Stimulated activated CD4-positive, alpha-beta T cell treated with anti-CD3 and anti-CD28 coated beads, Interleukin-2, amount 100 ng/mL, for 24 hours (primary cell): ENCODE measurements at places on chromosomes 2 and 18.

DNA sequence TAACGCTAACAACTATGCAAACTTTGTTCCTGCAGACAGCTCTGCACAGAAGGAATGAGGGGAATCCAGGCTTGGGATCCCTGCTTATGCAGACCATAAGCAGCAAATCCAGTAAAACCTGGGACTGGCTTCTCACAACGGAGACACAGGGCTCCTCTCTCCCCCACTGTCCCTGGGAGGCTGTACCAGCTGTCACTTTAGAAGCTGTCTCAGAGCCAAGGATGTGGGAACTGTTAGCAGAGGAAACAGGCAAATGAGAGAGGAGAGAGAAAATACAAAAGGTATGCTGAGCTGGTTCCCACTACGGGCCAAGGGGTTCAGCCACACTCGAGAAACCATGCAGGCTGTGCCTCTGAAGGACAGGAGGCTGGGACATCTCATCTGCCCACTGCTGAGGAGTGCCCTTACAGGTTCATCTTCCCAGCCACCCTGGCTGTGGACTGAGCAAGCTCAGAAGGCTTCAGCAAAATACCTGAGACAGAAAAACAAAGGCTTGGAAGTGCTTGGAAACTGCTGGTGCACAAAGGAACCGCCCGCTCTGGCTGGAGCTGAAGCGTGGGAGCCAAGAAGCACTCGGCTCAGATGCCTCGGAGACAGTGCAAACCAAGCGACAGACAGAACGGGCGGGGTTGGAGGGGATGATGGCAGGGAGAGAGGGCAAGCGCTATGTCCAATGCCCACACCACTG is 72.5 kb downstream of the FAM210A start:
- no peak for DNase-seq

DNA sequence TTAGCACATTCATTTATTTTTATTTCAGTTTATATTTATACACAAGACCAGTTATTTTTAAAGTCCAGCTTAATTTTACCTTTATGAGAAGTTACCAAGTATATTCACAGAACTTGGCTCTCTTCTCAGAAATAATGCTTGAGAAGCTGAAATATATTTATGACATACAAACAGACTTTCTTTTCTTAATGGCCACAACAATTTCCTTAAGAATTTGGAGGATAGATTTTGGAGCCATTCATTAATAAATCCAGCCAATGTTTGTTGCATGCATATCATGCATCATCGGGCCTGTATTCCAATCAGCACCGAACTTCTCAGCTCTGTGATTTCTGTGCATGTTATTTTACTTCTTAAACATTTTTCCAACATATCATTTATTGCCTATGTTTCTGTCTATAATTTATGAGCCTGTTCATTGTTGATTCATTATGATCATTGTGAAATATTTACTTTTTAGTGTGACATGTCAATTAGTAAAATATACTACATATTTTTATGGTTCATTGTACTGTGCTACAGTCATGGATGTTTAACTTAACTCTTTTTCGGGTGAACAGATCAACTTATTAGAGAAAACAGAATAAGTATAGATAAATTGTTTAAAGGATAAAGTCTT is 3.5 kb downstream of the GULP1 start:
- no peak for DNase-seq

- DNase-seq: no peak
Measured at GRCh38 chr2:179594268-179595112, 266.9 kb downstream of the ZNF385B start.

GRCh38 chr2:1874950-1875349 is 130.6 kb upstream of the PXDN start:
- DNase-seq: no peak

- no peak for DNase-seq
Measured at GRCh38 chr2:74233648-74234047, 35.2 kb downstream of the MTHFD2 start.

DNA sequence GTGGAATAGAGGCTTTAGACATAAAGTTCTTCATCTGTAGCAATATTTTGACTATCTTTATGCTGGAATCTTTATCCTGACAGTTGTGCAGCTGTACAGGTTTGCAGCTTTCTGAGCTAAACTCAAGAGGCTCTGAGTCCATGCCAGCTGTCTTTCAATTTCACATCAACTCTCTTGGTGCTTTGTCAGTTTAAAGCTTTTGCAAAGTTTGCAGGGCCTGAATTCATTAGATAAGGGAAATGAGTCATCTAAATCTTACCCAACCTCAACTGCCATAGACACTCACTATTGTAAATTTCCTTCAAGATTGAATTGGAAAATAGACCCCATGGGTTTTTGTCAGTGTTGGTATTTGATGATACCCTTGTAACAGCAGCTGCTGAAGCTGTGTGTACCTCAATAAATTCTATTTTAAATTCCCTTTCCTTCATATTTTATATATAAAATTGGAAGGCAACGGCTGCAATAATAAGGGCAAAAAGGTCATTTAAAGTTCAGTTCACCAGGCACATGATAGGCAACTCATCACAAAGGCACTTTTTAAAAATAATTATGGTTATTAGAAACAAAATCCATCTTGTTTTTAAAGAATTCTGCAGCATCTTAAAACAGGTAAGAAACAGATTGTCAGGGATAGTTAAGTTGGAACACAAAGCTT is 169.9 kb upstream of the SLC39A10 start:
- no peak for DNase-seq

DNA sequence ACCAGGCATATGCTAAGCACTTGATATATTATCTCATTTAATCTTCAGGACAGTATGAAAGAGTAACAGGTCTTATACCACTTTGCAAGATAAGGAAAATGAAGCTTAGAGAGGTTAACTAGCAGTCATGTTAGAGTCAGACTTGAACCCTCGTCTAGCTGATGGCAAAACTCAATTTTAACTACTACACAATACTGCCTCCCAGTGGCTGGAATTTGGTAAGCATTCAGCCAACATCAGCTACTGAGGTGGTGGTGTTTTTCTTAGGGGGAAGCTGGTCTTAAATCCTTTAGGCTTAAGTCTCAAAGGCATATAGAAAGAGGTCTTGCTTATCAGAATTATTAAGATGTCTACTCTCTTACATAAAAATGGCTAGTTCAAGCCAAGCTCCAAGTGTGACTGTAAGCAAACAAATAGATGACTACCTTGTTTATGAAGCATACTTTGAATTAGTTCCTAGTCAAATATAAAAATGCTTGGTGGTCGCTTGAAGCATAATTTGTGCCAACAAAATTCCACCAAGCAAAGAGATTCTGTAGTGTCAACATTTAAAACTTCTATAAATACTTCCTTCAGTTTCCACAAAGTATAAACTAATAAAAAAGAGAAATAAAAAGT is 325.4 kb upstream of the FIGN start:
- no peak for DNase-seq

DNA sequence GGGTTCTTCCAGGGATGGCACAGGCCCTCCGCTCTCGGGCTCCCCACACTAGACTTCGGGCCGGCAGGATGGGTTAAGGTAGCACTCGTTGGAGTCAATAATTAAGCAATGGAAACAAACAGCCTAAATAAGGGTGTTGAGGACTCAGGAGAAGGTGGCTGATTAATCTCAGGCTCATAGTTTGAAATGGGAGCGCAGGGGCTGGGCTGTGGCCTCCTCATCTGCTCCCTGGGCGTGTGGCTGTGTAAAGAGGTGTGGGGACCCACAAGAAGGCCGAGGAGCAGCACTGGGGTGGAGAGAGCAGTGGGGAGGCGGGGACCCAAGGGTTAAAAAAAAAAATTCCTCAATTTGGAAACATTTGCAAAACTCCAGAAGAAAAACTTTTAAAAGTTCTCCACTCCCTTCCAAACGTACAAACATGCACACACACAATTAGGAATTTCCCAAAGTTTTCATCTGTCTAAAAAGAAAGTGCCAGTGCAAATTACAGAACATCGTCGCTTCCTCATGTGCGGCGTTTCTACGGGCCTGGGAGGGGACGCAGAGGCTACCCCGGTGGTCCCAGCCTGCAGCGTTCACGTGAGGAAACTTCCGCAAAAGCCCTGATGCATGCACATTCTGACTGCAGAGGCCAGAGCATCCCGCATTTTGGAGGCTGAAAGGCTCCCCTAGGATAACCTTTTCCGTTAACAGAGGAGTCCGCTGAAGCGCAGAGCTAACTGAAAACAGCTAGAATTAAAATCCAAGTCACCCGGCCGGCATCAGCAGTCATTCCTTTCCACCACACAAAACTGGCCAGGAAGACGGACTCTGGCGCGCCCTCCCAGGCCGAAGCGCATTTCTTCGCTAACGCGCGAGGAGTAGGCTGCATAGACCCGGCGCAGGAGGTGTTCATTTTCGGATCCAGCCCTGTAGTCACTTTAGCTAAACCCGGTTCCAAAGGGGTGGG is 1.0 kb upstream of the TUBB6 start:
- DNase-seq: peak; percentile 12

- no peak for DNase-seq
Measured at GRCh38 chr2:109630441-109631430, 16.6 kb downstream of the SOWAHC start.

DNA sequence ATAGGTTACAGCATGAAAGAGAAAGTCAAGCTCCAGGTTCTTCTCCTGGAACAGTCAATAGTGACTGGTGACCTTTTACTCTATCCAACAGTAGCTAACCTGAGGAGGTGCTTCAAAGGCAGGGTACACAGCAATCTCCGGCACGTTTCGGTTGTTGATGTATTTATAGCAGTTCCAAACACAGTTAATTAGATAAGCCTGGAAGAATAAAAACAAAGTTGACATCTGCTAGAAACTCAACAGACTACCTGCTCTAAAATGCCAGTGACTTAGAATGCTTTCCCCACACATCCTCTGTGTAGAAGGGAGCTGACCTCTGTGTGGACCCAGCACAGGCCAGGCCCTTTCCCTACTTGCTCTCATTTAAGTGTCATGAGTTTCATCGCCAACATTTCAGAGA is 17.2 kb downstream of the LAPTM4A start:
- DNase-seq: no peak

GRCh38 chr2:77519888-77520506 is 2.2 kb downstream of the LRRTM4 start:
- DNase-seq: no peak

- no peak for DNase-seq
Measured at GRCh38 chr2:136121204-136121910, 3.4 kb upstream of the CXCR4 start.

- no peak for DNase-seq
Measured at GRCh38 chr2:113190871-113191270, 17.1 kb downstream of the PSD4 start.

GRCh38 chr2:17470855-17471641 is 47.2 kb downstream of the RAD51AP2 start:
- no peak for DNase-seq

GRCh38 chr18:63348508-63349136 is 18.4 kb downstream of the KDSR start:
- no peak for DNase-seq

- DNase-seq: no peak
Measured at GRCh38 chr2:46246790-46247189, 50.4 kb upstream of the EPAS1 start.

- DNase-seq: no peak
Measured at GRCh38 chr2:189602233-189602632, 21.6 kb upstream of the SLC40A1 start.

DNA sequence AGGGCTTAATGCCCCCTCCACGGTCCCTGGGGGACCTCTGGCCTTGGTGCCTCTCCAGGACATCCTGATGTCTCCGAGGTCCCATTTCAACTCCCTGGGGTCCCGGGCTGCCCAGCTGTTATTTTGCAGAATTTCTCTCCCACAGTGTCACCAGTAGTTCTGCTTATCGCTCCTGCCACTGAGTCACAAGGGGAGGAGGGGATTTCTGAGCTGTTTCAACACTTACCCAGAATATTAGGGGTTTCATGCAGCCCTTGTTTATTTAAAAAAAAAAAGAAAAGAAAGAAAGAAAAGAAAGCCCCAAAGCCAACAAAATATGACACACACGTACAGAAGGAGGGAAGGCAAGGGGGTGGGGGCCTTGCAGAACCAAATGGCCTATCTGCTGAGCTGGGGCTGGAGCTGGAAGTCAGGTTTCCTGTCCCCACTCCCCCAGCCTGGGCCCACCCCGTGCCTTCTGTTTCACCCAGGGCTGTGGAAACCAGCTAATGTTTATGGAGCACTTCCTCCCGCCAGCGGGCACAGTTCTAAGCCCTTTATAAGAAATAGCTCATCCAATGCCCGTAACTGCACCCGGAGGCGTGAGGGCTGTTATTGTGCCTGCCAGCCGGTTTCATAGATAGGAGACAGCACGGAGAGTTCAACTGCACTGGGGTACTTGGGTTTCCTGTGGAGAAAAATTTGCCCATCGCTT is 8.4 kb upstream of the ARID5A start:
- DNase-seq: peak; percentile 74

DNA sequence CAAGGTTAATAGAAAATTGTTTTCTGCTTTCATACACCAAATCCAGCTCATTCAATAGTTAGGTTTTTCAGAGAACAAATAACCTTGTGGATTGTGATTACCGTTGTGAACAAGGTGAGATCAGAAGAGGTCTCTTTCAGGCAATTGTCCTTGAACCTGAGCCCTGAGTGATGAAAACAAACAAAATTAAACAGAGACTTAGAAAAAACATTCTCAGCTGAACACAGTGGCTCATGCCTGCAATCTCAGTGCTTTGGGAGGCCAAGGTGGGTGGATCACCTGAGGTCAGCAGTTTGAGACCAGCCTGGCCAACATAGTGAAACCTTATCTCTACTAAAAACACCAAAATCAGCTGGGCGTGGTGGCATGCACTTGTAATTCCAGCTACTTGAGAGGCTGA is 68.1 kb downstream of the HNMT start:
- no peak for DNase-seq

- no peak for DNase-seq
Measured at GRCh38 chr2:191866675-191867506, 20.0 kb upstream of the CAVIN2 start.

- DNase-seq: no peak
Measured at GRCh38 chr2:133884739-133885381, 316.6 kb upstream of the NCKAP5 start.

DNA sequence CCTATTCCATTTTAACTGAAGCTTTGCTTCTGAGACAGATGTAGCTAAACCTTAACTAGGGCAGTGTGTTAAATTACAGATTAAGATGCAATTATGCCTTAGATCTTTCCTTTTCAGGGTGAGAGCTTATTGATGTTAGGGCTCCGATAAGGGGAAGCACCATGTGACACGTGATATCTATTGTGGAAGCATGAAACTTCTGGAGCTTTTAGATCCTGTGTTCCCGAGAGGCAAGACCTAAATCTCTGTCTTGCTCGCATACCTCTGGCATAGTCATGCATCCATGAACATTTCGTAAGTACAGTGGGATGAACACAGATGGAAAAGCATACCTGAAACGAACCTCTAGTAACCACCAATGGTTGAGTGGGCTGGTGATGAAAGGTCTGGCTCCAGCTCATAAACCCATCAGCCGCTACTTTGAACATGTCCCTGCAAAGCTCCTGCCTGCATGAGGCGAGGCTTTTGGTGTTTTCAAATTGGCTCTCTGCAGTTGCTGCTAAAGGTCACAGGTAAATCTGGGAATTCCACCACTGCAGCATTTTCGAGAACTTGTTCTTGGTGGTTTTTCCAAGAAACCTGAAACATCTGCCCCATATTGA is 3.7 kb upstream of the NRP2 start:
- DNase-seq: no peak

- peak; percentile 8 for DNase-seq
Measured at GRCh38 chr2:126748188-126748760, 92.3 kb downstream of the GYPC start.

GRCh38 chr2:142100970-142101369 is 29.8 kb downstream of the LRP1B start:
- no peak for DNase-seq

GRCh38 chr2:54247115-54247514 is 8.9 kb downstream of the TSPYL6 start:
- DNase-seq: no peak

- peak; percentile 62 for DNase-seq
Measured at GRCh38 chr2:205766779-205767359, 84.6 kb downstream of the NRP2 start.
